Small intestine (tissue), 16 donors: ENCODE measurements at places on chromosomes 13 and 19. TPM values are rescaled to one million over a fixed set of nuclear protein-coding genes. Genes with fewer than 3 reads are reported as not detected.

DNA sequence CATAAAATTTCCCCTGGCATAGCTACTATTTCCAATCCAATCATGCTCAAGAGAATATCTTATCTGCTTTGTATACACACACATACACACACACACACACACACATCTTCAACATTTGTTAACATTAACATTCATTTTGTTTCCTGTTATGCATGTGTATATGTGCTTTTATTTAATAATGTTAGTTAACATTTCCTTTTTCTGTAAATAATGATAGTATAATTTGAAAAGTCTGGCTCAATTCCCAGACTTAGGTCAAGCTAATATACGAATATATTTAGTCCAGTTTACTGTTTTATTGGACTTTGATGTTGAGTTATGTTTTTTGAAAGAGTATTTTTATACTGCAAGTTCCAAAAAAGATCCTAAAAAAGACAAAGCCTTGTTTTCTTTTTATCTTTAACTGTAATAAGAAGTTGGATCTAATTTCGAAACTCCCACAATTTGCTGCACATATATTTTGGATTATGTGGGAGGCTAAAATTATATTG lies 1072.4 kb downstream of the EFNB2 start:
- H3K36me3 ChIP-seq: no peaks in the 10 kb centered on the region
- H3K4me3 ChIP-seq: no peak overlapping the region
- H3K27ac ChIP-seq: no peak overlapping the region

GRCh38 chr13:80510686-80511085 lies 169.8 kb upstream of the SPRY2 start:
- no peaks in the 10 kb centered on the region for H3K36me3 ChIP-seq
- no peaks in the 10 kb centered on the region for H3K4me1 ChIP-seq
- no peak overlapping the region for H3K27ac ChIP-seq
- no peak overlapping the region for H3K4me3 ChIP-seq

BAX gene
- polyA plus RNA-seq: 199 TPM

TPM4 gene
- polyA plus RNA-seq: 165 TPM

CPT1C gene
- polyA plus RNA-seq: not detected
